Right lobe of liver (tissue), 6 donors: ENCODE measurements at places on chromosomes 13 and 19. TPM values are rescaled to one million over a fixed set of nuclear protein-coding genes. Genes with fewer than 3 reads are reported as not detected.
A peak's percentile ranks its signal among the peaks of the same experiment; 100 is the strongest.

POGLUT2 gene
- 4.6 TPM for total RNA-seq

GRCh38 chr19:1783874-1784273 is 28.2 kb downstream of the ATP8B3 start:
- no peak overlapping the region for H3K27ac ChIP-seq
- no peaks in the 10 kb centered on the region for H3K36me3 ChIP-seq
- no peaks in the 10 kb centered on the region for H3K4me1 ChIP-seq
- H3K27me3 ChIP-seq: no peaks in the 10 kb centered on the region
- no peak overlapping the region for H3K4me3 ChIP-seq
- DNase-seq: no peak

DNA sequence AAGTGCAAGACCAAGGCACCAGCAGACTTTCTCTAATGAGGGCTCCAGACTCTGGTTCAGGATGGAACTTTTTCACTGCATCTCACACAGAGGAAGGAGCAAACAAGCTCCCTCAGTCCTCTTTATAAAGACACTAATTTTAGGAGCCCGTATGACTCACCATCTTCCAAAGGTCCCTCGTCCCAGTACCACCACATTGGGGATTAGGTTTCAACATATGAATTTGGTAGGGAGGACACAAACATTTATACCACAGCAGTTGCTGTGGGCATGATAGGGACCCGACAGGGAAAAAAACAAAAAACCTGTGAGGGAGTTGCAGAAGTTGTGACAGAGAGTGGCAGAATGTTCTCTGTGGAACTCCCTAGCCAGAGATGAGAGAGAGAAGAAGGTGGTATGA is 6.5 kb upstream of the CNMD start:
- no peak for DNase-seq
- H3K4me3 ChIP-seq: no peak overlapping the region
- H3K27ac ChIP-seq: no peak overlapping the region

- no peaks in the 10 kb centered on the region for H3K27me3 ChIP-seq
- H3K4me3 ChIP-seq: no peak overlapping the region
- H3K36me3 ChIP-seq: no peaks in the 10 kb centered on the region
- no peak for DNase-seq
- no peaks in the 10 kb centered on the region for H3K4me1 ChIP-seq
These were observed 21.2 kb downstream of the SULT2B1 start for GRCh38 chr19:48573163-48573505.

- H3K27me3 ChIP-seq: no peaks in the 10 kb centered on the region
- no peak overlapping the region for H3K27ac ChIP-seq
- H3K36me3 ChIP-seq: no peaks in the 10 kb centered on the region
These were observed 1.1 kb downstream of the FGF14 start for GRCh38 chr13:102400675-102401145.

DNA sequence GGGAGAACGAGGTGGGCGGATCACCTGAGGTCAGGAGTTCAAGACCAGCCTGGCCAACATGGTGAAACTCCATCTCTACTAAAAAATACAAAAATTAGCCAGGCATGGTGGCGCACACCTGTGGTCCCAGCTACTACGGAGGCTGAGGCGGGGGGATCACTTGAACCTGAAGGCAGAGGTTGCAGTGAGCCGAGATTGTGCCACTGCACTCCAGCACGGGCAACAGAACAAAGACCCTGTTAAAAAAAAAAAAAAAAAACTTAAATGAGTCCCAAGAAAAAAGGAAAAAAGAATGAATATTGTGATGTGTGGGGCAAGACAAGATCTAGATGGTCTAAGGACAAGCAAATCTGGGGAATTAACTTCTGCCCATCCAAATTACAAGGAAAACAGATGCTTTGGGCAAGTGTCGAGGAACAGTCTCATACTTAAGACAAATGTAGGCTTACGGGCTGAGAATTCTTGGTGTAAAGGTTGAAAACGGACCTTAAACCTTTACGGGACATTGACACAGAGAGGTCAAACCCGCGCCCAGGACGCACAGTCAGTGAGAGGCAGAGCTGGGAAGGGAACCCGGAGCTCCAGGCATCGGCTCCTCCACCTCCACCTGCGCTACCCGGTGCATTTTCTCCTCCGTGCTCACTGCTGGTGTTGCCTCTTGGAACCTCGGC is 656 bp upstream of the ZNF324 start:
- H3K27ac ChIP-seq: no peak overlapping the region
- no peaks in the 10 kb centered on the region for H3K4me1 ChIP-seq
- DNase-seq: peak; percentile 58
- no peaks in the 10 kb centered on the region for H3K27me3 ChIP-seq
- peak overlapping the region; percentile 98 for H3K4me3 ChIP-seq
- H3K36me3 ChIP-seq: no peaks in the 10 kb centered on the region

GRCh38 chr13:22276616-22277015 is 605.7 kb downstream of the FGF9 start:
- no peaks in the 10 kb centered on the region for H3K36me3 ChIP-seq
- H3K4me3 ChIP-seq: no peak overlapping the region
- no peaks in the 10 kb centered on the region for H3K27me3 ChIP-seq
- DNase-seq: no peak
